Stimulated activated CD4-positive, alpha-beta T cell treated with anti-CD3 and anti-CD28 coated beads, Interleukin-12 subunit alpha, Interleukin-12 subunit beta, amount 100 ng/mL, for 48 hours (primary cell): ENCODE measurements at places on chromosomes 12 and 14.

DNA sequence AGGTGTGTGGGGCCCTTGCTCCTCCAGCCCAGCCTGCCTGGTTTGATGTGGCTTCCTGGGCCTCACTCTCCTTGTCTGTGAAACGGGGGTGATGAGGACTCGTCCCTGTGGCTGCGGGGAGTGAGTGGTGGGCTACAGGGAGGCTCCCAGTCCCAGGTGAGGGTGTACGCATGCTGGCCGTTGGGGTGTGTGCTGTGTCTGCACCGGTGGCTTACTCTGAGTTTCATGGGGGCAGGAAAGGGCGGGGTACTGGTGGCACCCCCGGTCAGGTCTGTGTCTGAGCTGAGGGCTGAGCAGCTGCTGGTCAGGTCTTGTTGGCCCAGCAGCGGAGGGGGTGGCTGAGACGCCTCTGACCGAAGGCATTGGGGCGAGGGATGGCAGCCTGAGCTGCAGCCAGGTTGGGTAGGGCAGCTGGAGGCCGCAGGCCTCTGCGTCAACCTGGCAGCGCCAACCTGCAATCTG lies 11.2 kb downstream of the ULK1 start:
- no peak for DNase-seq

DNA sequence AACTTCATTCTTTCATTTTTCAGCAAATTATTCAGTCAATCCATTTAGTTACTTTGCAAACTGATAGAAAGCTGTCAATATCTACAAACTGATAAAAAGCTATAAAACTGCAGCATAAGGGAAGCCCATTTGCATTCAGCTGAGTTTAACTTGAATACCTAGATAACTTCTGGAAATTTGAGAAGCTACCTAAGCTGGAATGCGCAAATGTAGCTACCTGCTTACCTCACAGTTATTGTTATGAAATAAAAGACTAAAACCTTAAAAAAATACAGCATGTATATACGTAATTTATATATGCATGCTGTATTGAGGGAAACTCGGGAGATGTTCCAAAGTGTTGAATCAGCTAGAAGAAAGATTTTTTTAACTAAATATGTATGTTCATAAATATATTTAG lies 94.4 kb downstream of the SYT1 start:
- DNase-seq, result no peak

DNA sequence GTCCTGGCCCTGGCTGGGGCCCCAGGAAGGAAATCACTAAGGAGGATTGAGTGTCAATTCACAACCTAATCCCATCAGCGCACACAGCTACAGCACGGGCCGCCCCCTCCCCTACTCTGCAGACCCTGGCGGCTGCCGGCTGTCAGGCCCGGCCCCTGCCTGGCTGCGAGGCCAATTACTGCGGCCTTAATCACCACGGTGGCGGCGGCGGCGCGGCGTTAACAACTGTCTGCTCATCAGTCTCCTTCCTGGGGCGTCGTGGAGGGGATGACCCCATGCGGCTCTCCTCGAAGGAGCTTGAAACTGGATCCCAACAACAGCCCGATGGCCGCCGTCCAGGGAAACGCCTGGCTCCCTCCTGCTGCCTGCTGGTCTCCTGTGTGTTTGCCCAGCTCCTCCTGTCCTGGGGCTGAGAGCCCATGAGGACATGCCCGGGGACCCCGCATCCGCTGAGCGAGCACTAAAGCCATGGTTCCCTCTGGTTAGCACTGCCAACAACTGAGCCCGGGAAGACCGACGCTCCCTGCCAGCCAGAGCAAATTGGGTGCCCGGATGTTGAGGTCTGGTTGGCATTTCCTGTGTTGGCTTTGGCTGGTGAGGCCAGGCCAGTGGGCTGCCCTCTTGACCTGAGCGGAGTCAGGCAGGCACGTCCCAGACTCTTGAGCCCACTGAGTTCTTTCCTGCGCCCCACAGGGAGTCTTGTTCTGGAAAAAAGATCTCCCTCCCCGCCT lies 21.8 kb upstream of the EIF2B2 start:
- DNase-seq, result no peak

DNA sequence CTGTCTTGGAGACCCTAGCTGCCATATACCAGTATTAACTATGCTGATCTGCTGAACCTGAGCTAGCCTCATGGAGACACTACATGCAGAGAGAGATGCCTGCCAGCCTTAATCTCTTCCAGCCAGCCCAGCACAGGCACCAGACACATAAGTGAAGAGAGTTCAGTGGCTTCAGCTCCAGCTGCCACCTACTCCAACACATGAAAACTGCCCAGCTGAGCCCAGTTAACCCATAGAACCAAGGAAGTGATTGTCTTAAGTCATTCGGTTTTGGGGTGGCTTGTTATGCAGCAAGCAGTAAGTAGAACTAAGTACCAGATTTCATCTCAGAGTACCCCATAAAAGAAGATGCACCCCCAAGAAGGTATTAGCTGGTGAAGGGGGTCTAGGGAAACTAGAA lies 7.6 kb downstream of the SERPINA11 start:
- DNase-seq, result no peak

GRCh38 chr14:81485372-81485771 lies 48.3 kb downstream of the SEL1L start:
- DNase-seq, result no peak

DNA sequence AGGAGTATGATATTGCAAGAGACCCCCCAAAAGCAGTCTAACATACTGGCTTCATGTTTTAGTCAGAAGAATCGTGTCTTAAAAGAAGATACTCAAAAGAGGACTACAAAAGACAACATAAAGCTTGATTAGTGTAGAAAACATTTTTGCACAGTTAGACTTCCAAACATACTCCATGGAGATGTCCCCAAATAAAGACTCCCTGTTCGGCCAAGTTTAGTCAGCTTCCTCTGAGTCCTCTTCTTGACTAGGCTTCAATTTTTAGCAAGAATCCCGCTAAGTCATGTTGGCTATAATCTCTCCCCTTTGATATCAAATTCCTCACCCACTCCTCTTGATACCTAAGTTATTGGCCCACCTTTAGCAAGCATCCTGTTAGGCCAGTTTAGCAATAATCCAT lies 298.0 kb downstream of the RMST start:
- DNase-seq, result no peak

DNA sequence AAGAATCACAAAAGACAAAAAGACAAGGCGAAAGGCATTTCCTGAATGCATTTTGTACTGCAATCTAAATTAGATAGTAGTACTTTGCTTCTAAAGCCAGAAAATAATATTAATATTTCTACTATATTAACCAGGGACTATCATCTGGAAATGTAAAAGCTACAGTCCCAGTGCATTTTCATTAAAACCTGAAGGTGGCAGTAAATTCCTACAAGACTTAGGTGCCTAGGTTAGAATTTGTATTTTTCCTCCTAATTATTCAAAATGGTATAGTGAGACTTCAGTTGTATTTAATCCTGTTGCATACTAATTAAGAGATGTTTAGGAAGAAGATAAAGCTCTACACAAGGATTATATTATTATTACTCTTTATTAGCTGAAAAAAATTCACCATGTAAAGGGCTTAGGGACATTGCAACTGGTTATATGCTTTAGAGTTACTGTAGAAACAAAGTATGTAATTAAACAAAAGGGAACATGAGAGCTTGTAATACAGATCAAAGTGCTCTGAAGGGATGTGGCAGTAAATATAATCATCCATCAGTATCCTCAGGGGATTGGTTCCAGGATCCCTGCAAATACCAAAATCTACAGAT lies 53.6 kb downstream of the BRMS1L start:
- no peak for DNase-seq

DNA sequence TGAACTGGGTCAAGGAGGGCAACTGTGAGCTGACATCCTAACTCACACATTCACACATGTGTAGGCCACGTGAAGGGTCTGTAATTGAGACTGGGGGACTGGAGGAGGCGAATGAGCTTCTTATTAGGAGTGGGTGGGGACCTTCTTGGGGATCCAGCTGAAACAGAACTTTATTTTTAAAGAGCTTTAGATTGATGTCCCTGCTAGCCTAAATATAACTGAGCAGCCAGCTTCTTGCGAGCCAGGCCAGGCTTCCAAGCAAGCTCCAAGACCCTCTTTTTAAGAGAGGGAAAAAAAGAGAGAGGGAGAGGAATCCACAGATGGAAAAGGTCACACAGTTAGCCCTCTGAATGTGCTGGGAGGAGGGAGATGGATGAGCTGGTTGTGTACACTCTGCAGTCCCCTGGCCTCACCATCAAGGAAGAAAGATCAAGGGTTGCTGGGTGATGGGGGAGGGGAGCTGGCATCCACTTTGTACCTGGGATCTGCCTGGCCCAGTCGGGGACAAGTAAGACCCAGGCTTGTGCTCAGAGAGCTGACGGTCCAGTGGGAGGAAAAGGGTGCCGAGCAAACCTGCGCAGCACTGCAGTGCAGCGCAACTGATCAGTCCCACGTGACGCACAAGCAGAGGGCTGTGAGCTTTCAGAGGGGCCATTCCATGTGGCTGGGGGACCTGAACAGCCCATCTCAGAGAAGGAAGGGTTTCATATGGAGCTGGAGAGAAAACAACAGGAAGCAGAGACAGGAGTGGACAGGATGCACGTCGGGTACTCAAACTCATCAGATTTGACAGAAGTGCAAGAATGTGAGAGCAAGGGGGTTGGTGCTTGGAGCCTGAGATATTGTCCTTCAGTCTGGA lies 154.5 kb downstream of the ZFP36L1 start:
- no peak for DNase-seq

- no peak for DNase-seq
Observed at GRCh38 chr14:102778338-102779083, 1.3 kb downstream of the TRAF3 start.

- DNase-seq, result no peak
Observed at GRCh38 chr12:108717243-108717642, 14.1 kb downstream of the CORO1C start.

DNA sequence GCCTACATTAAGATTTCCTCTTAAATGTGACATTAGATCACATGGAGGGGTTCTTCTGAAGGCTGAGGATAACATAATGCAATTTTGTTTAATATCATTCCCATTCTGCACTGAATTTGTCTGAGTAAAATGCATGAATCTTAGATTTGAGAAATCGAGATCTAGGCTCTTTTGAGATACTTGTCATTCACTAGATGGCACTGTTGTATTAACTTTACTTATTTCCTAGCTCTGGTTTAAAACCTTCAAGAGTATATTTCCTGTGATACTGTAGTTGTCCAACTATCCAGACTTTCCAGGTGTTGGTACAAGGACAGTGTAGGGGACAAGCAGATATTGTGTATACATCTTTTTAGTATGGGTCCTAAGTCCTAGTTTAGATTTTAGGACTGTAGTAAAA lies 91.7 kb upstream of the SEL1L start:
- DNase-seq, result no peak

DNA sequence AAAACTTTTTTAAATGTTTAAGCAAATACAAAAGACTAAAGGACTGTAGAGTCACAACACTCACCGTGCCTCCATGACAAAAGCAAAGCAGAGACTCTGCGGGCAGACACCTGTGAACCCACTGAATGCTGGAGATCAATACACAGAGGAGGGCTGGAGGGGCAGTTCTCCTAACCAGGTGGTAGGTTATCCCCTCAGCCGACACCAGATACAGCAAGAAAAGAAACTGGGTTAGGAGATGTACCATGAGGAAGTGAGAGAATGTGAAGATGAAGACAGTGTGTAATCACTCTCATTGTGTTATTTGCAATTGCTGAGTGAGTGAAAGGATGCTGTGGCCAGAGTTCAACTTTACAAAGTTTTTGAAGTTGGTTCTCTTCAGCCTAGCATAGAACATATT lies 480.3 kb downstream of the BCL11B start:
- no peak for DNase-seq

- no peak for DNase-seq
Observed at GRCh38 chr12:109947521-109947920, 47.4 kb downstream of the TCHP start.

DNA sequence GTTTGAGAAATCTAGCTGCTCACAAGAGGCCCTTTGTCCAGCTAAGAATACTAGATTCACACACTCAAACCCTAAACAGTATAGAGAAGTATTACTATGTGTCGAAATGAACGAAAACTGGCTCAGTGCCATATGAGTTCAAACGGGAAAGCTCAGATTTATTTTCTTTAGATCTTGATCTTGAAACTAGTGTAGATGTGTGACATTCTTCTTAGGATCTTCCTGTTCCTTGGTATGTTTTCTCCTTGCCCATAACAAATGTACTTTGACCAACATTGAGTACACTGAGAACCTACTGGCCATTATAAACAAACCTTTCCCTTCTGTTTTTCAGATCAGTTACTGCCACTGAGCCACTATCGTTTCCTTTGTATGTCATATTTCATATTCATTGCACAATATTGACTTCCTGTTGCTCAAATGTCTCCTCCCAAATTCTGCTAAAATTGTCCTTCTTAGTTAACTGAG lies 21.3 kb downstream of the MYBPC1 start:
- no peak for DNase-seq

GRCh38 chr14:92644171-92644969 lies 104.1 kb downstream of the LGMN start:
- no peak for DNase-seq

DNA sequence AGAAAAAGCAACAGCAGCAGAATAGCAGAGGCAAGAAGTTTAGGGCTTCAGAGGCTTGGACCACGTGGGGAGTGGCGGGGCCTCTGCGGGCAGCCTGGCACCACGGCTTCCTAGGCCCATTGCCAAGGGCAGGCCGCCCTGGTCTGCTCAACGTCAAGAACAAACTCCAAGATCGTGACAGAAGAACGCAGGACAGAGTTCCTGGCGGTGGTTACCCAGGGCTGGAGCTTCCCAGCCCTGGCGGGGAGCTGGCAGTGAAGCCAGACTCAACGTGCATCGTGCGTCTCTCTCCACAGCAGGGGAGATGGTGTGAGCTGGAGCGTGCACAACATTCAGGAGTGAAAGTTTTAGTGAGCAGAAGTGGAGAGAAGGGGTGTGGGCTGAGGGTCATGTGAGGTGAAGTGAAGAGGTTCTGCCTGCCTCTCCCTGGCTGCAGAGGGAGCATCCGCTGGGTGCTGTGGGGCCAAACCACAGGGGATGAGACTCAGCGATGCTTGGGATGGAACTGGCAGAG lies 13.9 kb upstream of the CACNA2D4 start:
- DNase-seq, result no peak

- no peak for DNase-seq
Observed at GRCh38 chr14:50667684-50667995, 466 bp downstream of the SAV1 start.

DNA sequence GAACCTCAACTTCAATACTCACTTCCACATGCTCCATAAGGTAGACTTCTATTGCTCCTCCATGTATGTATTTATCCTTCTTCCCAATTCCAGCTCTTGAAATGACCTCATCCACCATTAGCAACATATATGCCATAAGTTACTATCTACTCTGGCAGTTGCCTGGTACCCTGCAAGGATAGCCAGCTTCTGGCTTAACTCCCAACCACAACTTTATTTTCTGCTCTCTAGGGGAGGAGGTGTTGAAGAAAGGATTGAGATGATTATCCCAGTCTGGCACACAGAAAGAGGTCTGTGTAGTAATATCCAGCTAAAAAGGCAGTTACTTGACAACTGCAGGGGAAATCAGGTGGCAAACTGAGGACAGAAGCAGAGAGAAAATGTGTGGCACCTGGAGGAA lies 71.5 kb upstream of the MDM1 start:
- no peak for DNase-seq

- no peak for DNase-seq
Observed at GRCh38 chr12:121932176-121932536, 13.8 kb downstream of the CFAP251 start.
